ENCODE measurements at places on chromosomes 4 and X.

- DNase-seq, result no peak
These were observed 434 bp downstream of the CXCL3 start for GRCh38 chr4:74038086-74038424.

DNA sequence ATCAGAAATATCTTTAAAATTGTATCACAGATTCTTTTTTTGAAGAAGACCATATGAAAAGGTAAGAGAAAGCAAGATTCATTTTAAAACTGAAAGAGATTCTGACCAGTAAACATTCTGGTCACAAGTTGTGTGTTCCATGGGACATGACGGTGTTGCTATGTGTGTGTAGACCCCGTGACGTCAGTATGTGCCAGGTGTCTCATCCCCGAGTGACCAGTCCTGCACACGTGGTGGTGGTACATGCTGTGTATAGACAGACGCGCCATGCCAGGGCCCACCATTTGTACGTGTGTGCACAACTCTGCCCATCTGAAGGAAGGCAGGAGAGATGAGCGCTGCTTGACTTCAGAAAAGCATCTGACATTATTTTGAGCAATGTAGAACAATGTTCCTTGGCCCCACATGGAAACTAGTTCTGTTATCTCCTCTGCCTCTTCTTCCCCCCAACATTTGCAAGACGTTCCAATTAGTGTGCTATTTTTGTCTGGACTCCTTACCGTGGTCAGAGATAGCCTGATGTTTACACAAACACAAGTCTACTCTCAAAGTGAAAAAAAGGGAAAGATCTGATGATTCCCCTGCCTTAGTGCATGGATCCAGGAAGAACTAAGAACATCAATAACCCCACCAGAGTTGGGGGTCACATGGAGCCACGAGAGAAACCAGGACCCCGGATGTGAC, 51.2 kb downstream of the IRF2 start:
- no peak for DNase-seq

DNA sequence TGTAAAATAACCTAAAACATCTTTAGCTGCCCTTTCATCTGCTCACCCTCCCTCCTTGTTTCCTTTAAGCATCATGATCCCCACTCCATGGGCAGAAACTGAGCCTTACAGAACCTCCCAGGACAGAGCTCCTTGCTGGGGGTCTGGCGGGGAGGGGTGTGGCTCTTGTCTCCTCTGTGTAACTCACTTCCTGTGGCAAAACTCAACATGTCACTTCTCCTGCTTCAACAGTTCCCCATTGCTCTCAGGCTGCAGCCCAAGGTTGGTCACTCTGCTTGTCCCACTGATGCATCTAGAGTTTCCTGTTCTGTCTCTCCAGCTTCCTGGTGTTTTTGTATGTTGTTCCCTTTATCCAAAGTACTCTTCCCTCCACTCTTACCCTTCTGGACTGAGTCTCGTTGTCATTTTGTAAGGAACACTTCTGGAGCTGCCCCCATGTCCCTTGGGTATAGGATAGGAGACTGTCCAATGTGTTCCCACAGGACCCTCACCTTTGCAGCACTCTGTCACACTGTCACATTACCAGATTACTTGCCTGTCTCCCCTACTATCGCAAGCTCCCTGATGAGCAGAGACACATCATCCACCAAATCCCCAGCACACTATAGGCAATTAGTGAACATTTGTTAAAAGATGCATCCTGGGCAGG, 19.6 kb downstream of the TMEM31 start:
- DNase-seq, result no peak

- peak; percentile 16 for DNase-seq
These were observed 357.9 kb downstream of the PPP3CA start for GRCh38 chr4:100989401-100989800.

DNA sequence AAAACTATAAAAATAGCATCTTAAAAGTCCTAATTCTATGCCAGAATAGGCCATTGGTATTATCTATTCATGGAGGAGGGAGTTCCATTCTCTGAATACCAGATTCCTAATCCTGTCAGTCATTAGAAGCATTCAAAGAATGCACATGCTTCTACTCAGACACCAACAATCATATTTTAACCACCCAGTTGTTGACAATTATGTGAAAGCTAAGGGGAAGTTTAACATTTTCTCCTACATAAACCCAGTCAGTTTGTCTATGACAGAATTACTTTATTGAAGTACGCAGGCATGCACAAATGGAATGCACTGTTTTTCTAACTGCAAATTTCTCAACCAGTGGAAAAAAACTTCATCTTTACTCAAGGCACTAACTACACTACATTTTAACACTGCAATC, 69.6 kb upstream of the MTNR1A start:
- peak; percentile 70 for DNase-seq

DNA sequence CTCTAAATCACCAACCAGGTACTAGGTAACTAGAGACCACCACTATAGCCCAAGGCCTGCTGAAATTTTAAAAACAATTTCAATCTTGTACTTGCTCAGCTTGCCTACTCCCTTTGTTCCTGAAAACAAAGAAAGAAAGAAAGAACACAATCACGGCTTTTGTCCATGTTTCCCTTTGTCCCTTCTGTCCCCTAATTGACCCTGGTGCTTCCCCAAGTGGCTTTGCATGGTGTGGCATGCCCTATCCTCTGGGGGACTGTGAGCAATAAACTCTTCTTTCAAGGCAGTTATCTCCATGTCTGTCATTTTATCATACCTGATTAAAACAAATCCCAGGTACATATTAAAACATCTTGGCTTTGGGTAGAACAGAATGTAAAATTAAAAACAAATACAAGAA, 94.8 kb downstream of the ARSJ start:
- no peak for DNase-seq

- DNase-seq, result no peak
These were observed 35.7 kb upstream of the PDE5A start for GRCh38 chr4:119664168-119664907.

DNA sequence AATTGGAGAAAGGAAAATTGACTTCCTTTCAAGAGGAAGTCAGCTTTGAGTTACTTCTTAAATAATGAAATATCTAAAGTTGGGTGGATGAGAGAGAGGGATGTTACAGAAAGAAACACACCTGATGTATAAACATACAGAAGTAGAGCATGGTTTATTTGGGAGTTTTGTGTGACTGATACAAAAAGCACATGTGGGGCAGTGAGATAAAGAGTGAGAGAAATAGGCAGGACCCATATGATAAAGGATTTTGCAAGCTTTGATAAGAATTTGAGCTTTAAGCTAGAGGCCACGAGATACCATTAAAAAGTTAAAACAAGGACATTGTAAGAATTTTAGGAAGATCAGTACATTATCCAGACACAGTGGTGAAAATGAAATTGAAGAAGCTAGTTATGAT, 263.3 kb upstream of the GPRIN3 start:
- no peak for DNase-seq

- no peak for DNase-seq
These were observed 213.3 kb upstream of the MAB21L2 start for GRCh38 chr4:150368667-150369066.

GRCh38 chrX:39144323-39144722, 343.1 kb downstream of the MID1IP1 start:
- DNase-seq, result no peak

GRCh38 chr4:33160126-33160525, 2440.0 kb downstream of the PCDH7 start:
- peak; percentile 59 for DNase-seq

DNA sequence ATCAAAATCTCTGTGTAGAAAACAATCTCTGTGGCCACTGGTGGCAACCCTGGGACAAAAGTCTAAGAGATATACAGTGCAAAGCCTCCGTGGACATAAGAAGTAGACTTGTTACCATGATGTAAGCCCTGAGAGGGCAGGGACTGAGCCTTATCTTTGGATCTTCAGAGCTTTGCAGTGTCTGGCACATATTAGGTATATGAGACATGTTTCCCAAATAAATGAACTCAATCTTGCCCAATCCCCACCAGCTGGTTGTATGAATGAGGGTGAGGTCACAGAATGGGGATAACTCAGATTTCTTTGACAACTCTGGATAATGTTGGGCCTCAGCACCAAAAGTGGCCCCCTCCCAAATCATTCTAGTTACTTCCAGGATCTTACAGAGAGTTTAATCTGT, 511.4 kb upstream of the DIPK2B start:
- DNase-seq, result peak; percentile 71

- no peak for DNase-seq
These were observed 9.5 kb downstream of the NDP start for GRCh38 chrX:43963726-43964125.

- DNase-seq, result peak; percentile 60
These were observed 49.2 kb upstream of the TLR2 start for GRCh38 chr4:153634738-153635353.
